Fibroblast of villous mesenchyme (primary cell): ENCODE measurements at places on chromosomes 16 and 17. TPM values are rescaled to one million over a fixed set of nuclear protein-coding genes. Genes with fewer than 3 reads are reported as not detected.

Gene TNFRSF13B
- not detected in 2 replicates for total RNA-seq

Gene DCTPP1
- total RNA-seq, result 12.9 and 18.6 TPM in 2 replicates

Gene KIAA0513
- 17.7 and 26.3 TPM in 2 replicates for total RNA-seq

Gene TMEM100
- under 0.01 and 1.3 TPM in 2 replicates for total RNA-seq

Gene ARHGDIG
- total RNA-seq, result 0.32 TPM in 1 of 2 replicates, not detected in the other

Gene STX1B
- total RNA-seq, result 2.2 and 2.6 TPM in 2 replicates

Gene ZSCAN10
- under 0.01 TPM in 1 of 2 replicates, not detected in the other for total RNA-seq

Gene KRT33B
- under 0.01 and 0.32 TPM in 2 replicates for total RNA-seq

Gene EVI2A
- total RNA-seq, result 0.32 and 0.43 TPM in 2 replicates

Gene MYLK3
- under 0.01 and 0.64 TPM in 2 replicates for total RNA-seq

Gene FOXO3B
- total RNA-seq, result 5.2 and 6.8 TPM in 2 replicates

Gene TMEM92
- total RNA-seq, result under 0.01 TPM in 1 of 2 replicates, not detected in the other

Gene HOXB9
- not detected in 2 replicates for total RNA-seq

Gene MRPS7
- total RNA-seq, result 57.0 and 70.8 TPM in 2 replicates

Gene MEIOB
- total RNA-seq, result under 0.01 TPM in 1 of 2 replicates, not detected in the other

Gene CDC42EP4
- 36.4 and 54.8 TPM in 2 replicates for total RNA-seq

Gene CEP95
- 26.3 and 27.1 TPM in 2 replicates for total RNA-seq

Gene P2RX5
- total RNA-seq, result 0.32 and 2.2 TPM in 2 replicates

Gene ITGAE
- 20.6 and 37.1 TPM in 2 replicates for total RNA-seq

Gene PRR29
- under 0.01 TPM in 2 replicates for total RNA-seq

Gene EDC4
- total RNA-seq, result 60.6 and 85.1 TPM in 2 replicates

Gene TMC8
- total RNA-seq, result not detected in 2 replicates

Gene PSMC3IP
- 3.9 and 4.8 TPM in 2 replicates for total RNA-seq

Gene COQ9
- total RNA-seq, result 31.2 and 44.5 TPM in 2 replicates

Gene TBX6
- 0.32 and 0.43 TPM in 2 replicates for total RNA-seq

Gene CCL1
- not detected in 2 replicates for total RNA-seq

Gene SMG6
- 50.5 and 60.6 TPM in 2 replicates for total RNA-seq

Gene TP53TG3E
- total RNA-seq, result not detected in 2 replicates

Gene SOX15
- total RNA-seq, result under 0.01 and 0.64 TPM in 2 replicates

Gene ADGRG3
- total RNA-seq, result not detected in 2 replicates

Gene GGNBP2
- 63.5 and 70.4 TPM in 2 replicates for total RNA-seq

Gene C1QTNF8
- not detected in 2 replicates for total RNA-seq

Gene ORC6
- 9.3 and 9.9 TPM in 2 replicates for total RNA-seq

Gene OTOA
- under 0.01 TPM in 2 replicates for total RNA-seq

Gene SERPINF2
- total RNA-seq, result 0.43 TPM in 1 of 2 replicates, not detected in the other

Gene SRRM2
- 51.9 and 62.2 TPM in 2 replicates for total RNA-seq
